ENCODE measurements at places on chromosomes 12 and 14.

DNA sequence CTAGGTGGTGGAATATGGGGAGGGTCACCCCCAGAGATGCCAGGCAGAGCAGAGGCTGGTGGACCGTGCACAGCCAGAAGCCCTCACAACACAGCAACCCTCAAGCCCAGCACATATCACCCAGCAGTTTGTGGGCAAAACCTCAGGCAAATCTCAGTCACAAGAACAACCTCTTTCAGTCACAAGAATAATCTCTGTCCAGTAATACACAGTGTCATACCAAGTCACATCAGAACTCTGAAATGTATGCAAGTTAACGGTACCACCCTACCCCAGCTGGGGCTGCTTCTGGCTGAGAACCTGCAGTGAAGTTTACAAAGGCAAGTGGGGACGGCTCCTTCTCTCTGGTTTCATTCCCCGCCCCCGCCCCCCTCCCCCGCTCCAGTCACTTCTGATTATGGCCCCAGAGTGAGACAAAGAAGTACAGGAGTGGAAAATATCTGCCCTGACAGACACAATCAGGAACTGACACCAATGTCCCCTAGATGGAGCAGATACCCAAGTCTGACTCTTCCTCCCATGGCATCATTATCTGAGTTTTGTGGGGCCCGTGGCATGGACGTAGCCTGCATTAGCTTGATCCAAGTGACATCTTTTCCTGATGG lies 480.9 kb upstream of the TMEM132C start:
- ATAC-seq = peak; percentile 86

- no peak for ATAC-seq
Measured at GRCh38 chr12:7075518-7075917, 15.0 kb downstream of the C1S start.

DNA sequence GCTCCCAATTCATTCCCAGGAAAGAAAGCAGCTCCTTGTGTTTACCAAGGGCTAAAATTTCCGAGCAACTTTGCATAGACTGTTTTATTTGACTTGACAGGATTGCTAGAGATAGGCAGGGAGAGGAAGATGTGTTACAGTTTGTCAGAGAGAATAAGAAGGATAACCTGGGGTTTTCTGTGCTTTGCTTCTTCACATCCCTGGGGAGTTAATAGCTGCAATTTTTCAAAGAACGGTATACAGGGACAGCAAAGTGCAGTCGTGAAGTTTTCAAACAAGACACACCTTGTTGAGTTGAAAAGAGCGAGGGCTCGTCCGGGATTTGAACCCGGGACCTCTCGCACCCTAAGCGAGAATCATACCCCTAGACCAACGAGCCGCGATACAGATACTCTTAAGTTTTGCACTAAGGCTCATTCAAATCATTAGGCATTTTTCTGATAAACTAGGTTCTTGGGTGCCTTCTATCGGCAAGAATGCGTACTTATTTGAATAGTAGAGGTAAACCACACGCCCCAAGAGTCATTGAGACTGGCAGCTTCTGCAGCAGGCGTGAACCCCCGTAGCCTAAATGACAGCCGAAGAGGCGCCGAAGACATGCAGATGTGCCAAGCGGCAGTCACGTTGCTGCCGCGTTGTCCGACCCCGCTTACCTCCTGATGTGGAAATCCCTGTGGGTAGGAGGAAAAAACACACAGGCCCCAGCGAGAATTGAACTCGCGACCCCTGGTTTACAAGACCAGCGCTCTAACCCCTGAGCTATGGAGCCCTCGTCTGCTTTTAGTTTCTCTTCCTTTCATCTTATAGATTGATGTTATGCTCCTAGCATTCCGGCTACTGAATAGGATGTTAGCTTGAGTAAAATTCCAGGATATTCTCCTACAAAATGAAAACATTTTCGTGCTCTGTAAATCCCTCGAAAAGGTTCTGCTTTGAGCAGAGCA lies 22.2 kb upstream of the RNASE12 start:
- peak; percentile 85 for ATAC-seq

DNA sequence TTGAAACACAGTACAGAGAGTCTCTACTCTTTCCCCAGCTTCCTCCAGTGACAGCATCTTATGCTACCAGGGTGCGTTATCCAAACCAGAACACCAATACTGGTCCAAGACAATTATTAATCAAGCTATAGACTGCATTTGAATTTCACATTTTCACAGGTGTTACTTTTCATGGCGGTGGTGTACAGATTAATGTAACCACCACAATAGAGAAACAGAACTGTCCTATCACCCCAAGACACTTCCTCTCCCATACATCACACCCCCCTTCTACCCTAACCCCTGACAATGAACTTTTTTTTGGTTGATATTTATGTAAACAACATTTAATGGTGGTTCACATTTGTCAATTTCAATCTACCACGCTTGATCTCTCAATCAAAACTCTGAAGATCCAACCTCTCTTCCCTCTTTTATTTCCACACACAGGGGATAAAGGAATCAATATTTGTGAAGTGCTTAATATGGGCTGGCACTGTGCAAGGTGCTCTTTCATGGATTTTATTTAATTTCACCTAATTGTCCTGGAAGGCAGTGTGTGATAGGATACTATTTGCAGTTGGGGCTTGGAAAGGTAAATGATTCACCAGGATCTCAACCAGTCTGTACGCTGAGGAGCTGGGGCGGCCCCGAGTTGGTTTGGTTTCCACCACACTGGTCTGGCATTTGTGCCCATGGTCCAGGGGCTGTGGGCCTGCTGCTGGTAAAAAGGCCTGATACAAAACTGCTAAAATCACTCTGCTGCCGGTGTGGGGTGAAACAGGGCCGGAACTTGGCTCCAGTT lies 54.6 kb upstream of the DICER1 start:
- ATAC-seq = no peak

- no peak for ATAC-seq
Measured at GRCh38 chr12:2460051-2460670, 334.6 kb upstream of the FKBP4 start.

- ATAC-seq = no peak
Measured at GRCh38 chr14:51929166-51929565, 60.2 kb upstream of the RTRAF start.

GRCh38 chr12:81958406-81958805 lies 199.3 kb upstream of the PPFIA2 start:
- no peak for ATAC-seq

DNA sequence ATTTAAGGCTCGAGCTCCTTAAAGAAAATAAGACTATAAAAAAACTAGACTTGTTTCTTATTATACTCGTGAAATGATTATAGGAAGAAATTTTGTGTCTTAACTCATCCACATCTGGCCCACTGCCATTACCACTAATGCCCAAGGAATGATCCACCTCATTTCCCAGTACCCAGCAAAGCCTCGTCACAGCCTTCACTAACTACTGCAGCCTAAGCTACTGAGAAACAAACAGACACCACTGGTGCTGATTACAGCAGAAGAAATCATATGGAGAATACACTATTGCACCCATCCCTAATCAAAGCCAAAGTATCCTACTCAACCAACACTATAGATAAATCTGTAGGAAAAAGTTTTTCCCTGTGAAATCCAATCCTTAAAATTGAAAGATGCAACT lies 205.3 kb upstream of the NAV3 start:
- ATAC-seq = no peak

GRCh38 chr12:22562036-22563028 lies 18.0 kb upstream of the C2CD5 start:
- no peak for ATAC-seq

- ATAC-seq = no peak
Measured at GRCh38 chr12:28189784-28190320, 404 bp upstream of the CCDC91 start.

- ATAC-seq = no peak
Measured at GRCh38 chr12:124750787-124751471, 112.7 kb downstream of the SCARB1 start.

DNA sequence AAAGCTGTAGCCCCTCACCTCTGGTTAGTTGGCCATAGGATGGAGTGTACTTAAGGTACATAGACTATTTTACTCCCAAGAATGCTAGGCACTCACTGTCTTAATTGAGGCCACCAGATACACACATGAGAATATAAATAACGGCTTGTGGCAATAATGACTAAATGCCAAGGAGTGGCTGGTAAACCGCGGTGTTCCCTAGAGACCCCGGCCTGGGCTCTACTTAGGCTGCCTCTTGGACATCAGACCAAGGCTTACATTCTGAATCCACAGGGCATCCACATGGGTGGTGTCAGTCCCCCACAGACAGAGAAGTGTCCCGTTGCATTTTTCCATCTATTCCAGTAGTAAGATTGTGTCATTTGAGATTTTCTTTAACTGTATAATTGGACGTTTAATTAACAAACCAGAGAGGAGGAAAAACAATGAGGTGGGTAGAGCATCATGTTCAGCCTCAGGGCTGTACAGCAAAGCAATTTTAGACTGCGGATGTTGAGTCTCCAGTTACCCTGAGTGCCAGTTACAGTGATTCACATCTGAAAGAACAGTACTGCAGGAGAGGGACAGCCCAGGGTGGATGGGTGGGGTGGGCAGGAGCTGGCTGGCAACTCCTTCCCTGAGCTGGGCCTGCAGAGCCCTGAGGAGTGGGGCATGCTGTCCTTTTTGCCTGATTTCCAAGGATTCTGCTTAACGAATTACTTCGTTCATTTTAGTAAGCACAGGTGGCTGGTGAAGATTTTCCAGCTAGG lies 20.5 kb downstream of the CKB start:
- no peak for ATAC-seq

GRCh38 chr14:54775486-54776140 lies 127.0 kb downstream of the GCH1 start:
- no peak for ATAC-seq

GRCh38 chr14:50961605-50962221 lies 17.4 kb upstream of the PYGL start:
- ATAC-seq = peak; percentile 68

GRCh38 chr14:89207925-89208328 lies 209.1 kb downstream of the FOXN3 start:
- no peak for ATAC-seq

GRCh38 chr12:92445253-92446082 lies 257.3 kb upstream of the PLEKHG7 start:
- ATAC-seq = no peak

GRCh38 chr12:112887550-112887949 lies 19.2 kb upstream of the OAS1 start:
- ATAC-seq = no peak

DNA sequence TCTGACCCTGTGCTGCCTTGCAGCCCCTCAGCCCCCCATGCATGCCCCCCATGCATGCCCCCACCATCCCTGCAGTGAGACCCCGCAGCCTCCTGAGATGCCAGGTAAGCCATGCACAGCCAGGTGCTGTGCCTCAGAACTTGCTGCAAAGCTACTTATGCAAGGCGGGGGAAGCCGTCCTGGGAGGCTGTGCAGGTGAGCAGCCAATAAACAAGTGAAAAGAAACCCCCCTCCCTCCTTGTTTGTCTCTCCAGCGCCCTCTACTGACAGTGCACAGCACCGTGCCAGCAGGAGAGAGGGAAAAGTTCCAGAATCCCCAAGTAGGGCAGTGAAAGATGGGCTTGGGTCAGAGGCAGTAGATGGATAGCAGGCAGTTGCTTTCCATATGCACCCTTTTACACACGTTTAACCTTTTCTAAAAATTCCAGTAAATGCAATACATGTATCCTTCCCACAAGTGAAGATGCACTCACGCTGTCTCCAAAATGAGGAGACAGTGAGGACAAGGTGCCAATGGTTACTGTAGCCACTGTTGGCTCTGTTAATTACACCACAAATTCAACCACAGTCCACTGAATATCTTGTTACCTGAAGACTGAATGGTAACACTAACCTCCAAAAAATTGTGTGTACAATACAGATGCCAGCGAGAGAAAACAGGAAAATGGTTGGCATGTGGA lies 18.0 kb downstream of the TNFAIP2 start:
- no peak for ATAC-seq

- ATAC-seq = no peak
Measured at GRCh38 chr12:115210533-115211252, 526.7 kb upstream of the TBX3 start.

GRCh38 chr14:101843665-101844064 lies 82.2 kb downstream of the PPP2R5C start:
- no peak for ATAC-seq

GRCh38 chr12:15823360-15824128 lies 34.4 kb upstream of the EPS8 start:
- no peak for ATAC-seq

DNA sequence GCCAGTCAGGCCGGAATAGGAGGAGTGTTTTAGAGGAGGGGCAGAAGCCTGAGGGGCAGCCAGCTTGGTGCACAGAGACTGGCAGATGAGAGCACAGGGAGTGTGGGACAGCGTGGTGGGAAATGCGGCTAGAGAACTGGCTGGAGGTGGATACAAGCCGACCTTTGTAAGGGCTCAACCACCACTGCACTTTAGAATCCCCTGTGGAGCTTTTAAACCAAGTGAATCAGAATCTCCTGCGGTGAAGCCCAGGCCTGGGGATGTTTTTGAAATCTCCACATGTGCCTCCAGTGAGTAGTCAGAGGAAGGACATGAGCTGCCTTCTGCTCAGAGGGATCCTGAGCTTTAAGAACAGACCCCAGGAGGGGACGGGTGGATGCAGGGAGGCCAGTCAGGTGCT lies 10.9 kb upstream of the PCED1B start:
- ATAC-seq = no peak

- ATAC-seq = peak; percentile 66
Measured at GRCh38 chr12:54033106-54033979, 493 bp downstream of the HOXC5 start.

DNA sequence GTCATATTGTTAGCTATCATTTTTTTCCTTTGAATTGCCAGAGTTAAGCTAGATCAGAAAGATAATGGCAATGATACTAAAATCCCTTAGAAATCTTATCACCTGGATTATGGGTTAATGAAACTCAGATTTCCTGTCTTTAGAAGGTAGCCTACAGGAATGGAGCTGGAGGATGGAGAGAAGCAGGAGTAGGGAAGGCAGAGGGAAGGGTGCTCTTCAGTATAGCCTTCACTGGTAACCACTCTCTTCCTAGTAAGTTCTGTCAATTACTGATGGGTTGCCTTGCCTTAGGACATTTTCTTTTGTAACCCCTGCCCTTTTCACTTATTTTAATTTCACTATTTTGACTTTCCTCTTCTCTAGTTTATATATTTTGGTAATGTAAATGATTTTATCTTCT lies 27.8 kb upstream of the ABCD2 start:
- no peak for ATAC-seq

DNA sequence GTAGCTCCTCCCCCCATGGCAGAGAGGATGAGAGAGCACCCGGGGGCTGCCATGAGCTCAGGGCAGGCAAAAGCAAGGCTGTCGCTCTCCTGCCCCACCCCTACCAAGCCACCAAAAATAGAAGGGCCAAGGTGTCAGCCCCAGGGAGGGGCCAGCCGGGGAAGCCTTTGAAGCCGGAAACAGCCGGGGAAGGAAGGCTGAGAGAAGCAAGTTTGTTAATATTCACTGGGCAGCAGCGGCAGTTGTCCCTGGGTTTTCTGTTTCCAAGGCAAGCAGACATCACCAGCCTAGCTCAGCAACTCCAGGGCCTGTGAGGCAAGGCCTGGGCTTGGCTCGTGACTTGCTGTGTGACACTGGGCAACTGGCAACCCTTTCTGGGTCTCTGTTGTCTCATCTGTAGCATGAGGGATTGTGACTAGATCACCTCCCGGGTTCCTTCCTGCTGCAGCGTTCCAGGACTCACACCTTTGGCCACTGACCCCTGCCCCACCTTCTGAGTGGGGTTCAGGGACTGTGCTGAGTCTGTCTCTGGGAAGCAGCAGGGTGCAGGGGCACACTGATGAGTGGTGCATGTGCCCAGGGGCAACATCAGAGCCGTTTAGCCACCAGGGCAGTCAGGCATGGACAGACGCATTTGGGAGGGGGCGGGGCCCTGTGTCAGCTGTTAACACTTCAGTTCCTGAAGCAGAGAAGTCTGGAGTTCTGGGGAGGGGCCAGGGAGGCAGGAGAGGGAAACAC lies 24.3 kb downstream of the SYNDIG1L start:
- peak; percentile 91 for ATAC-seq
